ENCODE measurements at places on chromosomes 3 and 15.

- DNase-seq: no peak
Observed at GRCh38 chr15:90340345-90340744, 11.7 kb upstream of the ZNF774 start.

DNA sequence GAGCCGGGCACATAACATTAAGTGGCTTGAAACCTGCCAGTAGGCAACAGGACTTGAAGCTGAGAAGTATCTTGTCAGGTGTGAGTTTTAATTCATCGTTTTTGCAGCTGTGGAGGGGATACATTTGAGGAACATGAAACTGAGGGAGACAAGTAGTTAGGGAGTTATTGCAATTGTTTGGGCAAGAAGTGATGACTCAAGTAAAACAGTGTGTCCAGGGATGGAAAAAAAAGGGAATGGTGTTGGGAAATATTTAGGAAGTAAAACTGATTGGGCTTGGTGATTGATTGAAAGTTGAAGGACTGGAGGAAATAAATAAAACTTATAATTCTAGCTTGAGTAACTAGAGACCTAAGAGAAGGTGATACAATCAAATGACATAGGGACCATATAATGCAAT, 85.5 kb downstream of the NCEH1 start:
- no peak for DNase-seq

GRCh38 chr15:96334017-96334704, 3.7 kb downstream of the NR2F2 start:
- DNase-seq: no peak

DNA sequence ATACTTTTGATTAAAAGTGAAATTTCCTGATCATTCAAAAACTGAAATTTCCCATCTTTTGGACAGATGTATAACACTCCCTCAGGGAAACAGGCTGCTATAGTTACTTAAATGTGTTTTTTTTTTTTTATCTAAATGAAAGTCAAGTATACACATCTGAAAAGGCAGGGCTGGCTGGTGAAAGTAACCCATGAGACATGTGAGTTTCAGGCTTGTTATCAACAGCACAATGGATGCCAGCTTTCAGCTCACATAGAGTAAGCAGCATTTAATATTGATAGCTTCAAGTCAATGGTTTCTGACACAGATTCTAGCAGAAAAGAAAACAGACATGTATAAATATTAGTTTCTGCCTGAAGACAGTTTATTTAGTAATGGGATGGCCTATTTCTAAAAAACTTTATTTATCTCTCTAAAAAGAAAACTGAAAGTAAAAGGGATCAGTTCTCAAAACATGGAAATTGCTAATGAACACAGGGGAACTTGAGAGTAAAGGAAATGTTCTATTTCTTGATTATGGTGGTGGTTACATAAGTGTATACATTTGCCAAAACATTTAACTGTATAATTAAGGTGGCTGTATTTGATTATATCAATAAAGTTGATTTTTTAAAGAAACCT, 89.7 kb upstream of the CMC1 start:
- DNase-seq: no peak

DNA sequence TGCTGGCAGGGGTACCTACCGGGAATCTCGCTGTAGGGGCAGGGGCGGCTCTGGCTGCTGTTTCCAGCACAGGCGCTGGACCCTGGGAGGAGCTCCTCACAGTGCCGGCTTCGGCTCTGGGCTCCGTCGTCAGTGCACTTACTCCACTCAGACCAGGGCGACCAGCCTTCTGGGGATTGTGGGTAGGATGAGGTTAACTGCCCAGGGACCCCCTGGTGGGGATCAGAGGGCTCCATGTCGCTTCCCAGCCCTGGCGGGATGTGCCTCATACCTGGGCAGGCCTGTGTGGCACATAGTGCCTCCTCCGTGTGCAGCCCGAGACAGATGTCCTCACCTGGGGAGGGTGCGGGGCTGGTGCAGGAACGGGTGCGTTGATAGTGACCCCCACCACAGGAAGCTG, 115.7 kb downstream of the SEMA5B start:
- no peak for DNase-seq

DNA sequence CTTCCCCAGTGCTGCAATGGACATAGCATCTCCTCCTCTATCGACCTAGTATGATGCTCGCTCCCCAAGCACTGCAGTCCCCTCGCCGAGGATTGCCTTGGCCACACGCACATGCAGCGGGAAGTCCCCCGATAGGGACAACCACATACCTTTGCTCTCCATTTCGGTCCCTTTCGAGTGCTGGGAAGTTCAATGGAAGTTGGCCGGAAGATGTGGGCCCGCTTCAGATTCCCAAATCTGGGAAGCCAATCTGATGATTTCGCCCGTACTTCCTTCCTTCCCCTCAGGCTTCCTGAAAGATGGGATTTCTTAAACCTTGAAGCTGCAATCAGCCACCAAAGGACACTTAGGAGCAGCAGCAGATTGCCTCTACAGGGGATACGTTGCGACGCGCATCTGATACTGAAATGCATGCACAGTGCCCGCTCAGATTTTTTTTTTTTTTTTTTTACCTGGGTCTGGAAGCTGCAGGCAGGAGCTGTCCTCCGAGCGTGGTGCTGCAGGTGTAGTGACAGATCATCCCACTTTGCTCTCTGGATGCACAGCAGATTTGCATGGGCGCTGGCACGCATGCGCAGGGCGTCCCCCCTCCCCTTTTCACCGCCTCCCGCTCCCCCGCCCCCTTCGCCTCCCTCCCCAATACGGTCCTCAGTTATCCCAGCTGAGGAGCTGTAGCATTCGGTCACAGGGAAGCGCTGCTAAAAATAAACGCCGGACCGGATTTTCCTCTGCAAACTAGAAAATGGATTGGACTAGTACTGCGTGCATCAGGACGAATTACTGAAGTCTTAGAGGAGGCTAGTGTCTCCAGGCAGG, at the start of gene FGF12:
Gene FGF12 (minus strand): TSS at position 510 of the 816 bp plus-strand sequence.
- no peak for DNase-seq

DNA sequence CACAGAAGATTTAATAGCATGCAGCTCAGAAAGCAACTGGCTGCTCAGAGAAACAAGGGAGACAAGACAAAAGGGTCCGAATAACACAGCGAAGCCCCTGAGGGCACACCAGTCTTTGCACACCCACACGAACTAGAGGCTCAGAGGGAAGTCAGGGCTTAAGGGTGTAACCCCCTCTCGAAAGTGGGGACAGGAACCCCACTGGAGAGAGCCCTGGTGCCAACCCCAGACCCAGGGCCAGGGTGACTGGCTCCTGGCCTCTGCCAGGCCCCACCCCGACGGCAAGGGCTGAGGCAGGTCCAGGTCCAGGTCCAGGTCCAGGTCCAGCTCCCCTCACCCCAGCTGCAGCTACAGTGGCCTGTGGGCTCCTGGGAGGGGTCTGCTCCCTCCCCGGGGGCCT, 10.5 kb upstream of the PRR23E start:
- DNase-seq: no peak

DNA sequence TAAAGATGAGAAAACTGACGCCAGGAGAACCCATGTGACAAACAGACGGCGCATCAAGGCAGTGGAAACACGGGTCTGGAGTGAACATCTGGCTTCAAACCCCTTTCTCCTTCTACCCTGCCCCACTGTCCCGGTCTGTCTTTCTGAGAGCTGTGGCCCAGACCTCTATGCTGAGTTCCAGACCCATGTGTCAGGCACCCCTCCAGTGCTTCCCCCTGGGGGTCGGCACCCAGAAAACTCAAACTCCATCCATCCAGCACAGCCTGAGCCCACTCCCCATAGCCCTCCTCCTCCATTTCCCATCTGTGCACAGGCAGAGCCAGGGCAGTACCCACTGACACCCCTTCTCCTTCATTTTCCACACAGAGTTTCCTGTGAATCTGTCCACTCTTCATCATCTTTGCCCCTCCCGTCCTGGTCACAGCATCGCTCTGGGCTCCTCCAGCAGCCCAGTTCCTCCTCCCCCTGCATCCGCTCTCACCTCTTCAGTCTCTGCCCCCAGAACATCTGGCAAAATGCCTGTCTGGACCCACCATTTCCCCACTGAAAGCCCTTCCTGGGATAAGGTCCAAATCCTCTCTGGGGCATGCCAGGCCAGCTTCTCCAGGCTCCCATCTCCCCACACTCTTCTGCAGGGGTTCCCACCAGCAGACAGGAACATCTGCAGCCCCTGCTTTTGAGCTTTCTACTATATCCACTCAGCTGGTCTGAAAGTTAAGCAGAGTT, 2.9 kb downstream of the FAM240A start:
- no peak for DNase-seq

DNA sequence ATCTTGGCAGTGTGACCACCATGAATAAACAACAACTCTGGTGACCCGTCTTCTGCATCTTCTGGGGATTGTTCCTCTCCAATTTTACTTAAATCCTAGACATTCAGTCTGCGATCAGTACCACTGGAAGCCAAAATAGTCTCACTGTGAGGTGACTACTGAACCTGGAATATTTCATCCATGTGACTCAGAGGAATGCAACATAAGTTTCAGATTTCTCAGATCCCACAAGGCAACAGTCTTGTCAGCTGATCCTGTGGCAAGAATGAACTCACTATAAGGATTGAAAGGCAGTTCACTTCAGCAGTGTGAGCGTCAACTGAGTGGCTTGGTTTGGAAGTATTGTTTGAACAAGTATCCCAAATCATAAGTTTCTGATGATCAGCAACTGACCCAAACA, 13.2 kb downstream of the NSUN3 start:
- DNase-seq: no peak
